ENCODE measurements at places on chromosomes 16 and 17.

DNA sequence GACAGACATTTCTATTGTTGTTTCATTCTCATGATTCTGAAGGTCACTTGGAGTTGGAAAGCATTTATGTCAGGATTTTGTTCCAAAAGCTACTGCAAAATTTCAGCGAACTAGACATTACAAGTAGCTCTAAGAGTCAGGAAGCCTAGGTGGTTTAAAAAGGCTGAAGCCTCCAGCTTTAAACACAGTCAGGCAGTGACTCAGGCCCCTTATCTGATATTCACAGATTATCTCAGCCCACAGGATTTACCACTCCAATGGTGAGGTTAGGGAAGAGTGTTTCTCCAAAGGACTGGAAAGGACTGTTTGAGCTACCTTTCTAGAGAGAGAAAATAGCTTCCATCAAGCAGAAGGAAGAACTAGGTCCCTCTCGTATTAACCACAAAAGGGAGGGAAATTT lies 624.4 kb upstream of the C16orf82 start:
- DNase-seq: no peak

GRCh38 chr16:89132194-89133005 lies 38.7 kb downstream of the ACSF3 start:
- no peak for DNase-seq

GRCh38 chr17:3590231-3590630 lies 19.0 kb downstream of the TRPV1 start:
- DNase-seq: no peak

- DNase-seq: no peak
Measured at GRCh38 chr16:68421076-68421475, 27.2 kb downstream of the SMPD3 start.

Measured in stimulated activated CD8-positive, alpha-beta memory T cell treated with anti-CD3 and anti-CD28 coated beads, Interleukin-7, amount 100 ng/mL, for 1 hour (primary cell).